Stimulated activated CD4-positive, alpha-beta T cell treated with anti-CD3 and anti-CD28 coated beads, Interleukin-15, amount 100 ng/mL, for 48 hours (primary cell): ENCODE measurements at places on chromosomes 3 and 15.

DNA sequence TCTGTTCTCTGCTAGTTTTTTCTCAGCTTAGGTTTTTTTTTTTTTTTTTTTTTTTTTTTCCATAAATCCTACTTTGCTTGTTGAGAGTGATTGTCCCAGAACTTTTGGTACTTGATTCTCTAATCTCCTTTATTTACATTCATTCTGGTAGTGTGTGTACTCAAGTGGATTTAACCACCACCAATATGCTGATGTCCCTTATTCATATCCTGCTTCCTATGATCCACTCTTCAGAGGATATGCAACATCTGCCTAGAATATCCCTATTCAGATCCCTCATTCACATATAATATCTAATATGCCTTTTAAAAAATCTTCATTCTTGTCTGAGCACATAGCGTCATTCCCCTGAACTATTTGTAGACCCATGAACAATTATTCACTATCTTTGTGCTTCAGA lies 342.9 kb downstream of the VGLL3 start:
- no peak for DNase-seq

- no peak for DNase-seq
These were observed 76.8 kb downstream of the SMAD3 start for GRCh38 chr15:67142092-67142766.

DNA sequence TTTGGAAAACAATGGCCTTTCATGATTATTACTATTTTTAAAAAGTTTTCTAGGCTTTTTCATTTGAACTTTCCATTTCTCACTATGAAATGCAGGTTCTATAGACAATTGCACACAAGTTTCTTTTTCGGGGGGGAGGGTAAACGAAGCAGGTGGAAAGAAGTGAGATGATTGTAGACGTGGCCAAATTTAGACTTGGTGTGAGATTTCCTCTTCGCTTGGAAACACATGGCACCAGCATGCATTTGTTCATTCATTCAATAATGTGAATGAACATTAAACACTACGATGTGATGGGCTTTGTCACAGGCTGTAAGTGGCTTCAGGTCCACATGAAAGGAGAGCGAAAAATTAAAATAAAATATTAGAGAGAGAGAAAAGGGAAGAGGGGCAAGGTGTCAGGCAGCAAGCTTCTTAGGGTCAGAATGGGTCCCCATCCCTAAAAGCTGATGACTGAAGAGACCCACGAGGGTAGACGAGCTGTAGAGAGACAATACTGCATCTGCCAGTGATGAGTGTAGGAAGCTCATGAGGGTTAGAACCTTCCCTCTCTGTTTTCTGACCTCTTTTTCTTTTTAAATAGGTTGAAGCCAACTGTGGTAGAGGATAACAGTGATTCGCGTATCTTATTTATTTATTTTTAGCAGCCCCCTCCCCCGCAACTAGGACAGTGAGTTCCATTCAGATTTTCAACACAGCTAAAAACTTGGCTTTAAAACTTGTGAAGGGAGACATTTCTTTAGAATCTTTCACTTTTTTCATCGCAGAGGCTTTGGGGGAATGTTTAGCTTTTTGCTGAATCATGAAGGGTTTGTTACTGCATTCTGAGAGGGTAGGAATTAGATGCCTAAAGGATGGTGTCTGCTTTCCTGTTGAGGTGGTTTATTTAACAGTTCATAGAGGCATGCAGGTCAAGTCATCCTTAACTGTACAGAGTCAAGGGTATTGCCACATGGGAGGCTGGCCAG lies 36.2 kb downstream of the GAP43 start:
- DNase-seq, result no peak

DNA sequence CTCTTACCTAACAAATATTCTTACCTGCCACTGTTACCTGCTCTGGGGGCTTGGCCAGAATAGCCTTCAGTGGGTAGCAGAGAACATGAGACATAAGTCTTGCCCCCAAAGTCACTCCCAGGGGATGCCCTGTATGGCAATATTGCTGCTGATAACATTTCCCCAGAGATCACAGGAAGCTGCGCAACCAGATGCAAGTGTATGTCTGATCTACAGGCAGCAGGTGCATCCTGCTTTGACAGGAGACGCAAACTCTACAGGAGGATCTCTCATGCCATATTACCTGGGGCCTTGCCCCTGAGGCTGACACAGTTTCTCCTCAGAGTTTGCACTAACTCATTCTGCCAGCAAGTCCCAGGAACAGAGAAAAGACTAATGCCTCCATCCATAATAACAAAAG lies 174.4 kb upstream of the LPP start:
- DNase-seq, result no peak
